Osteoblast (primary cell): ENCODE measurements at places on chromosomes 3 and 15.

GRCh38 chr3:42822828-42823227 is 13.6 kb downstream of the ACKR2 start:
- H3K4me3 ChIP-seq, result no peak overlapping the region
- H3K36me3 ChIP-seq, result no peaks in the 10 kb centered on the region
- H3K4me1 ChIP-seq, result peaks cover 4% of the 10 kb centered on the region
- H3K27ac ChIP-seq, result no peak overlapping the region
- DNase-seq, result no peak

DNA sequence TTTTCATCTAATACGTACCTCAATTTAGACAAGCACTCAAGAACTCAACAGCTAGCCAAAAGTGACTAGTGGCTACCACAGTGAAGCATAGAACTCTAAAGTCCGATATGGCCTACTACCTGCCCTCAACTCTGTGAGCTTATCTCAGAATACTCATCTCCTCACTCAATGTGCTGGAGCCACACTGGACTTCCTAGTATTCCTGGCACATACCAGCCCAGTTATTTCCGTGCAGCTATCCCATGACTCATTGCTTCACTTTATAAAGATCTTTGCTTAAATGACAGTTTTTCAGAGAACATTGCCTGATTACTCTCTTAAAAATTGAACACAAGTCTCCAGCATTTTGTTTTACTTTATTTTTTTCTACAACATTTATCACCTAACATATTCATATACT is 524.7 kb downstream of the PYDC2 start:
- H3K27me3 ChIP-seq, result no peaks in the 10 kb centered on the region
- H3K4me3 ChIP-seq, result no peak overlapping the region
- H3K4me1 ChIP-seq, result no peaks in the 10 kb centered on the region
- no peak overlapping the region for H3K27ac ChIP-seq

- H3K27ac ChIP-seq, result peak overlapping the region; percentile 35
- H3K4me1 ChIP-seq, result peaks cover 40% of the 10 kb centered on the region
- no peaks in the 10 kb centered on the region for H3K27me3 ChIP-seq
Observed at GRCh38 chr15:51331141-51331540, 7.3 kb downstream of the CYP19A1 start.

DNA sequence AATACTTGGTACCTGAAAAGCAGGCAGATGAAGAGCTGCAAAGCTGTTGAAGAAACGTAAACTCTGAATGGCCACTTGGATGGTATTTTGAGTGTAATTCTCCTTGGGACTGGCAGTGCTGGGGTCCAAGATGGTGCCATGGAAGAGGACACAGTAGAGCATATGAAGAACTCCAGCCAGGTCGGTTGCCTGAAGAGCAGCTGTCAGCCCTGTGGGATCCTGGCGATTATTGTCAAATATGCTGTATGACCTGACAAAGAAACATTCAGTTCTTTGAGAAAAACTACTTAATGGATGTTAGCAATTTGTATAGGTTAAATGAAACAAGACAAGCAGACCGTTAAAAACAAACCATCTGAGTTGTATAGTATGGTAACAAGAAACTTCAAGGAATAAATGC is 44.8 kb downstream of the ISL2 start:
- H3K4me1 ChIP-seq, result peaks cover 2% of the 10 kb centered on the region
- no peak overlapping the region for H3K27ac ChIP-seq
- DNase-seq, result no peak
- no peak overlapping the region for H3K4me3 ChIP-seq
- no peaks in the 10 kb centered on the region for H3K27me3 ChIP-seq
- no peaks in the 10 kb centered on the region for H3K36me3 ChIP-seq

DNA sequence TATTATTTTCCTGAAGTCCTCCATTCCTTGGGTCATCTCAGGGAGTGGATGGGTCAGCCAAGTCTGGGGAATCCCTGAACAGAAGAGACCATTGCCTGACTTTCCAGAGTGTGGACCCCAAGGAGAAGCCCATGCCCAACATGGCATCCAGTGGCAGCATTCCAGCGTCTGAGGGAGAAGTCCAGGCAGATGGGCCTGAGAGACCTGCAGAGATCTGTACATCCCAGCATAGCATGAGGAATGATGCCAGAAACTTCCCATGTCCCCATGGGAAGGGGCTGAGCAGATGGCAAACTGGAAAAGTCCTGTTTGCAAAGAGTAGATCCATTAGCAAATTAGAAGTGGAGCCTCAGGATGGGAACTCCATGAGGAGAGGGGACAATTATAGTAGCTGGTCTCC is 17.6 kb upstream of the COLQ start:
- no peak overlapping the region for H3K27ac ChIP-seq
- H3K4me1 ChIP-seq, result peaks cover 3% of the 10 kb centered on the region
- no peak for DNase-seq
